ENCODE measurements at places on chromosomes 5 and 9. TPM values are rescaled to one million over a fixed set of nuclear protein-coding genes. Genes with fewer than 3 reads are reported as not detected.

MEIKIN gene
- total RNA-seq = not detected

GRCh38 chr5:173314166-173314952 is 13.9 kb downstream of the STC2 start:
- no peak for DNase-seq

DNA sequence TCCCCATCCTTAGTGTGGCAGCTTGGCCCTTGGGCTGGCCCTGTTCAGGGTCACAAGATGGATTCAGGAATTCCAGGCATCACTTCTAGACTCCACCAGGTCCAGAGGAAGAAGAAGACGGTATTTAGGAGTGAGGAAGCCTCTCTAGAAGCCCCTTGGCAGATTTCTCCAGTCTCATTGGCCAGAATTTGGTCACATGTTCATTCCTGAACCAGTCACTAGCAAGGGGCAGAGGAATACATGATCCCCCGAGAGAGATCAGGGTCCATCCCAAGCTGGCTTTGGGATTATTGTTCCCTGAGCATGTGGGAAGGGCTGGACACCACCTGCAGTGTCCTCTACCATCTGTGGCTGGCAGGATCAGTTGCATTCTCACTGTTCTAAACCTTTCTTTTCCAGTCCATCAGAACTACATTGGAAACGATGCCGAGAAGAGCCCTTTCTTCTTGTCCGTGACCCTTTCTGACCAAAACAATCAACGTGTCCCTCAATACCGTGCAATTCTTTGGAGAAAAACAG is 48.5 kb downstream of the GARNL3 start:
- no peak for DNase-seq

DNA sequence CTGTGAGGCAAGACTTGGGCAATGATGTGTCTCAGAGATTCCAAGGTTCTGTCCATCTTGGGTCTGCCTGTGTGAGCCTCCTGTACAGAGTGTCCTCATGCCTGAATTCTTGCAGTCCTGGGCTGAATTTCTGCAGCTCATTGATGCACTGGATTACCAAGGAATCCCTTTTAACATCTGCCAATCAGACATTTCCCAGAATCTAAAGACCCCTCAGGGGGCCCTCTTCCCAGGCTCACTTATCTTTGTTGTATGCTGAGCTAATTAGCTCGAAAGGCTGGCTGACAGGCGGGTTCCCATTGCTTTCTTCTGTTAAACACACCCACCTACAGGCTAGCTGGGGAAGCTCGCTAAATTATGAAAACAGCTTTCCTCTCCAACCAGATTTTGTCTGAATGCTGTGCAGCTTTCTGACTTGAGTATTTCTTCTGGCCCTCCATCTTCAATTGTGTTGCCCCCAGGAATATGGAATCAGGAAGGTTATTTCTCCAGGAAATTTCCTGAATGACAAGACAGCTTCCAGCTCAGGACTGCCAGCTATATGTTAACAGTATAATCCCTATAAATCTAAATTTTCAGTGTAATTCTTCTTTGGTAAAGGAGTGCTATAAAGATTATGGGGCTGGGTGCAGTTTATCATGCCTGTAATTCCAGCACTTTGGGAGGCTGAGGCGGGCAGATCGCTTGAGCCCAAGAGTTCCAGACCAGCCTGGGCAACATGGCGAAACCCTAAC is at the start of gene LIX1:
Gene LIX1, minus strand, starts transcription at position 91 of the 734 bp plus-strand sequence. Its CDS starts 35 bp downstream, at position 56.
- peak; percentile 26 for DNase-seq

DNA sequence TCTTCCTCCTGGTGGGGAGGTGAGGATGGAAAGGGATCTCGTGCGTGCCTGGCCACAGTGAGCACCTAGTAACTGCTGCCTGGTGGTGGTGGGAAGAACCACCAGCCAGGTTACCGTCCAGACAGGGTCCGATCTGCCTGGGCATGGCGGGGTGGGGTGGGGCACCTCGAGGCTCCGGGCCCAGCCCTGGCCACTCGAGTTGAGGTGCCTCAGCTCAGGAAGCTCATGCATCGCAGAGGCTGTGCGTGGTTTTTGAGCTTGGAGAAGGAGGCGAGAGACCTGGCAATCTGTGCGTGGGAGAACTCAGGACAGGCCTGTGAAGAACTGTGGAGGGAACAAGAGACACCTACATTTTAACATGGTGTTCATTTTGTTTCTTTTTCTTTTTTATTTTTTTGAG is 31.0 kb upstream of the FIBCD1 start:
- DNase-seq = no peak

TPD52L3 gene
- total RNA-seq = not detected

GRCh38 chr9:84024041-84024575 is 43.5 kb downstream of the RMI1 start:
- DNase-seq = no peak

GRCh38 chr9:133255371-133256135 is 19.4 kb downstream of the ABO start:
- no peak for DNase-seq

GRCh38 chr5:1895739-1896420 is 13.2 kb upstream of the IRX4 start:
- no peak for DNase-seq

DNA sequence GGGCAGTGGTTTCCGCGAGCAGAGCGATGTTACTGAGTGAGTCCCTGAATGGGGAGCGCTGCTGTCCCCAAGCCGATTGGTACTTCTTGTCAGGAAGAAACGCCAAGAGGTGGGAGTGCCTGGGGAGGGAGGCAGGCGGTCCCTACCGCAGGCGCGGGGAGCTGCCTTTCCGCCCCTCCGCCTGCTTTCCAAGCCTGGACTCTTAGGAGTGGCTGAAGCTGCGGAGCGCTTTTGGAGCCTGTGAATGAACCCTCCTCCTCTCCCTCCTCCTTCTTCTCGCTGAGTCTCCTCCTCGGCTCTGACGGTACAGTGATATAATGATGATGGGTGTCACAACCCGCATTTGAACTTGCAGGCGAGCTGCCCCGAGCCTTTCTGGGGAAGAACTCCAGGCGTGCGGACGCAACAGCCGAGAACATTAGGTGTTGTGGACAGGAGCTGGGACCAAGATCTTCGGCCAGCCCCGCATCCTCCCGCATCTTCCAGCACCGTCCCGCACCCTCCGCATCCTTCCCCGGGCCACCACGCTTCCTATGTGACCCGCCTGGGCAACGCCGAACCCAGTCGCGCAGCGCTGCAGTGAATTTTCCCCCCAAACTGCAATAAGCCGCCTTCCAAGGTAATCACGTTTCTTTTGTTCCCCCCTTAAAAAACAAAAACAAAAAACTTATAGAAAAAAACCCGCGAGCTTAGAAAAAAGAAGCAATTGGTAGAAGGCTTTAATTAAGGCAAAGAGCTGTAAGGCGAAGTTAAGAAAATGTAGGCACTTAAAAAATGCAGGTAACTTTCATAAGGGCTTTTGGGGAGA is at the start of gene VCAN:
Gene VCAN, plus strand, starts transcription at position 340 of the 808 bp plus-strand sequence. CDS start 11,775 bp downstream, outside the sequence.
- no peak for DNase-seq

DNA sequence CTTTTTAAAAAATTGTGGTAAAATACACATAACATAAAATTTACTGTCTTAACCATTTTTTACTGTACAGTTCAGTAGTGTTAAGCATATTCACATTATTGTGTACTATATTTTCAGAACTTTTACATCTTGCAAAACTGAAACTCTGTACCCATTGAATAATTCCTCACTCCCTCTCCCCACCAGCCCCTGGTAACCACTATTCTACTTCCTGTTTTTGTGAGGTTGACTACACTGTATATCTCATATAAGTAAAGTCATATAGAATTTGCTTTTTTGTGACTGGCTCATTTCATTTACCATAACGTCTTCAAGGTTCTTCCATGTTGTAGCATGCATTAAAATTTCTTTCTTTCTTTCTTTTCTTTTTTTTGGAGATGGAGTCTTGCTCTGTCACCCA is 87.0 kb downstream of the LNPEP start:
- peak; percentile 69 for DNase-seq

MYO10 gene
- 0.05 TPM for total RNA-seq

DNA sequence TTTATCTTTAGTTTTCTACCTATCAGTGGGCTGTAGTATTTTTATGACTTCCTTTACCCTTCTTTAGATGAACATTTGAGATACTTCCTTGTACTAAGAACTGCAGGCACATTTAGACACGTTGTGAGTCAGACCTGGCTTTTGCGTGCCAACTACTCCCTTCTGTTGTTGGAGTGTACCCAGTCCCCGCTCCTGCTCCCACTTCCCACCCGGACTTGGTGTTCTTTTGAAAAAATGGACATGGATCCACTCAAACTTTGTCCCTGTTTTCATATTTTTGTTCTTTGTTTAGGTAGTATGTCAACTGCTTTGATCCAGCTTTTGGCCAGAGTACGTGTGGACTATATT is 60.7 kb downstream of the PARP8 start:
- DNase-seq = peak; percentile 24

DNA sequence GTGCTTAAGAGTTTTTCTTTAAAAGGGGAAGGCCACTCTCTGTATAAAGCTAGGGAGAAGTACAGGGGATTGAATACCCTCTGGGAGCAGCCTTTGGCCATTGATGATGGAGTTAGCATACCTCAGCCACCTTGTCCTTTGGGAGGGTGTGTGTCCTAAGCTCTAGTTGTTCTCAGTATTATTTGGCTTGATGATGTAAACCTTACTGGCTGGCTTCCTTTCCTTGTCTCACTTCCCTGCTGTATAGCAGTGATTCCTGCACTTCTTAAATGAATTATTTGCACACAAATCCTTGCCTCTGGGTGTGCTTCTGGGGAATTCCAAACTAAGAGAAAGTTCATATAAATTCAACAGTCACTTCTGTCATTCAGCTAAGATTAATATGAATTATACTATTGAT is 234.9 kb upstream of the RIOK2 start:
- DNase-seq = no peak

DNA sequence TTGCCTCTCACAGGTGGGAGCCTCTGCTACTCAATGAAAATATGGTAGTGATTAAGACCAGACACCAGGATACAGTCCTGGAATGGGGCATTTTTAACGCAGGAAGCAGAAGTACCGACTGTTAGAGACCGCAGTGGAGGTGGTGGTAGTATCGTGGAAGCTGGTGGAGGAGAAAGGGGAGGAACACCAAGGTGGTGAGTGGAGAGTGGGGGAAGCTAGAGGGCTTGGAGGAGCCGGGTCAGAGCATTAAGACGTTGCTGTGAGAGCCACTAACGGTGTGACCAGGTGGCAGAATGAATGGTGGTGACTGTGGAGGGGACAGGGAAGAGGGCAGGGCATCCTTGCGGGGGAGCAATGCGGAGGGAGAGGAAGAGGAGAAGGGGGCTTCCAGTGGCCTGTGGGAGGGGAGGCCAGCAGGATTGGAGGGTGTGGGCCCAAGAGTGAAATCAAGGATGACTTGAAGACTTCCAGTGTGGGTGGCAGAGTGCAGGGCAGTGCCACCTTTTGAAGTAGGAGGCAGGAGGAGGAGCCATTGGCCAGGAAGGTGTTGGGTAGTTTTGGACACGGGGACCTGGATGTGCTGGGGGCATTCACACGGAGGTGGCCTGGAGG is 1.6 kb upstream of the UBAC1 start:
- DNase-seq = no peak

DNA sequence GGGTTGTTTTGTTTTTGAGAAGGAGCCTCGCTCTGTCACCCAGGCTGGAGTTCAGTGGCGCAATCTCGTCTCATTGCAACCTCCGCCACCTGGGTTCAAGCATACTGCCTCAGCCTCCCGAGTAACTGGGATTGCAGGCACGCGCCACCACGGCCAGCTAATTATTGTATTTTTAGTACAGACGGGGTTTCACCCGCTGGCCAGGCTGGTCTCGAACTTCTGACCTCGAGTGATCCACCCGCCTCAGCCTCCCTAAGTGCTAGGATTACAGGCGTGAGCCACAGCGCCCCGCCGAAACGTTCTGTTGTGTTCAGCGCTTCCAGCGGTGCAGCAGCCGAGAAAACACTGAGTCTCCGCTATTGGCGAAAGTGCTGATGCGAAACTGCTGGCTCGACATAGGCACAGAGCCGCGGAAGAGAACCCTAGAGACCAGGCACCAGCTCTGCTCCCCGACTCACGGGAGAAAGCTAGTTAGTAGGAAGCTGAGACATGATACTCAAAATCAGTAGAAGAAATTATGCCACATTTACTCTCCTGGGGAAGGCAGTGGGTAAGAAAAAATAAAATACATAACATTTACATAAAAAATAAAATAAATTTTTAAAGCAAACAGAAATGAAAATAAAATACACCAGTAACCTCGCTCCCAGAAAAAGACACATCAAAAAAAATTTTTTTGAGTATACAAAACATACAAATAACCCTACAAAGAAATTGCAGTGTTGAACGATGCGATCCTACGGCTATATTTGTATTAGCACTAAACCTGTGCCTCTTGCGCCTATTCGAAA is 31.6 kb downstream of the ANXA2R start:
- DNase-seq = peak; percentile 83

MYMK gene
- total RNA-seq = not detected

PIP5K1B gene
- total RNA-seq = 0.47 TPM

SLCO6A1 gene
- not detected for total RNA-seq

GRCh38 chr5:140182075-140182711 is 7.2 kb downstream of the CYSTM1 start:
- DNase-seq = no peak

PCDHB9 gene
- 0.07 TPM for total RNA-seq

DDX4 gene
- not detected for total RNA-seq

DNA sequence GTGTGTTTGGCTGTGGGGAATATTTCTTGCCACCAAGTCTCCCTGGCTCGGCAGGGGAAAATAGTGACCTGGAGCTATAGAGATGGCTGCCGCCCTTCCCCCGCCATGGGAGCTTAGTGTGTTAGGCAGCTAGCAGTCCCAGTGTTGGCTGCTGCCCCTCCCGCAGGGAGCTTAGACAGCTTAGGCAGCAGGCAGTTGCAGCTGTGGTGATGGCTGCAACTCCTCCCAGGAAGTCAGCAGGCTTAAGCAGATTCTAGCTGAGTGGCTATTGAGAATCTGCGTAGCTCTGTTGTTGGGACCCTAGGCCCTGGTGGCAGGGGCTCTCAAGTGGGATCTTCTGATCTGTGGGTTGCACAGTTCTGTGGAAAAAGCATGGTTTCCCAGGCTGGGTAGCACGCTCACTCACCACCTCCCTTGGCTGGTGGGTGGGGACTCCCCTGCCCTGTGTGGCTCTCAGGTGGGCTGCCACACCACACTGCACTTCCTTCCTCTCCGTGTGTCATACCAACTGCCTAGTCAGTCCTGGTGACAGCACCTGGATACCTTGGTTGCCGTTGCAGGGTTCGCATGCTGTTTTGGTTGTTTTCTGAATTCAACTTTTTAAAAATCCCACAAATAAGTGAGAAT is 9.3 kb downstream of the OR1N2 start:
- no peak for DNase-seq

All from CD4-positive, CD25-positive, alpha-beta regulatory T cell (primary cell).